ENCODE measurements at places on chromosomes 3 and 15.

DNA sequence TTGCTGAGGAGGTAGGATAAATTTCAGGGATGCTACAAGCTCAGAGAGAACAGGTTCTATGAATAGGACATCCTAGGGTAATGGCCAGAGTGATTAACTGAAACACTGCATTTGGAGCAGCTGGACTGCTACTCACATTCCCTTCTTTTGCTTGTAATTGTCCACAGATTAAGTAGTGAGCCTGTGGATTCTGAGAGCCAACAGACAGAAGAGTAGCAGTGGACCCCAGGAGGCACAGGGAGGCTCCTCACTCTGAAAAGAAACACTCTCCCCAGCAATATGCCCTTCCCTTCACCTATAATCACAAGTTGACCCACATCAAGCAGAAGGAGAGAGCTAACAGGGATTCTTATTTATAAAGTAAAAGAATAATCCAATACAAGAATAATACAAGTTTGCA, 10.6 kb upstream of the RFX7 start:
- DNase-seq: no peak

DNA sequence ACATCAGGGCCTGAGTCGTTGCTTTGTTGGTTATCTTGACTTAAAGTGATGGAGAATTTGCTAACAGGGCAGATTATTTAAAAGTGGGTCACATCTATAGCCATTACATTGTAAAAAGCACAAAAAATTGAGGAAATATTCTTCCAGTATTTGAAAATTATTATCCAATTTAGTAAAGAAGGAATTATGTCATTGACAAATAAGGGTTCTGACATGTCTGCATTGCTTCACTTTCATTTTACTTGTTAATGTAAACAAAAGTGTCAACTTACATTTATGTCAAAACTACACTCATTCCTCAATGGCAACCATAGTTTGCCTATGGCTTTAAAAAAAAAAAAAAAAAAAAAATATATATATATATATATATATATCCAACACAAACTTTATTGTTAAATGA, 3.4 kb upstream of the PARP14 start:
- no peak for DNase-seq

GRCh38 chr3:52789746-52790040, 4.9 kb upstream of the ITIH3 start:
- no peak for DNase-seq

GRCh38 chr3:196472286-196472685, 31.3 kb downstream of the RNF168 start:
- no peak for DNase-seq

GRCh38 chr3:69085168-69085832, 563 bp downstream of the ARL6IP5 start:
- no peak for DNase-seq

- no peak for DNase-seq
Measured at GRCh38 chr3:184368586-184369183, 7.2 kb downstream of the POLR2H start.

DNA sequence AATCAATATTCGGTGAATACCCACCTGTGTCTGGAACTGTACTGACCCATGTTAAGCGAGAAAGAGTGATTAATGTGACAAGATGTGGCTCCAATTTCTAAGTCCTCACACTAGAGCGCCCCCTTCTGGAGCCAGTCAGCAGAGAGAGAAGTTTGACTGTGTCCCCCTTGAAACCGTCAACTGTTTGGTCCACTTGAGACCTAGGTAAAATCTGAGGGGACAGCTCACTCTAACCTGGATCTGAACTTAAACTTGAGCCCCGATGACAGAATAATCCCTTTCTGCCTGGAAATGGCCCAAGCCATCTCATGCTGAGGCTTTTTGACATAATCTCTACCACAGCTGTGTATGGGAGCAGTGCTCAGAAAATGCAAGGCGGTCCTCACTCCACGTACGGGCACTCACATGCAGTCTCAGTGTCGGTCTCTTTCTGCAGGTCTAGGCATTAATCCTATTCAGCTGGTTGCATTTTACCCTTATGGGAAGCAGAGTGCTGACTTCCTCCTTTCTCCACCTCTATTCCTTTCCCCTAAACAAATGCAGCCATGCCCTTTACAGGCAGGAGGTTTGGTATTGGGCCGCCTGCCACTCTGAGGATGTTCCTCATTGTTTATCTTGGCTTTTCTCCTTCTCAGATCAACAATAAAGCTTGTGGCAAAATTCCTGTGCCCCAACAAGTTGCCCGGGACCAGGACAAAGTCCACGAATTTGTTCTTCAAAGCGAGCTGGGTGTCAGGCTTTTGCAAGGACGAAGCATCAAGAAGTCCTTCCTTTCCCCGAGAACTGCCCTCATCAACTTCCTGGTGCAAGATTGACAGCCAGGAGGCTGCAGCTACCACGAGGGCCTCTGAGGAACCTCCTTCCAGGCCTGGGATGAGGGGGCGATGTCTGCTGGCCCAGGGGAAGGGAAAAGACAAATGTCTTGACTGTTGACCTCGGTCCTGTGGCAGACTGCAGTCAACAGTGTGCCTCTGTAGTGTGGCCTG, 47.5 kb upstream of the LIMD1 start:
- no peak for DNase-seq

- no peak for DNase-seq
Measured at GRCh38 chr3:194141415-194142155, 5.6 kb downstream of the HES1 start.

DNA sequence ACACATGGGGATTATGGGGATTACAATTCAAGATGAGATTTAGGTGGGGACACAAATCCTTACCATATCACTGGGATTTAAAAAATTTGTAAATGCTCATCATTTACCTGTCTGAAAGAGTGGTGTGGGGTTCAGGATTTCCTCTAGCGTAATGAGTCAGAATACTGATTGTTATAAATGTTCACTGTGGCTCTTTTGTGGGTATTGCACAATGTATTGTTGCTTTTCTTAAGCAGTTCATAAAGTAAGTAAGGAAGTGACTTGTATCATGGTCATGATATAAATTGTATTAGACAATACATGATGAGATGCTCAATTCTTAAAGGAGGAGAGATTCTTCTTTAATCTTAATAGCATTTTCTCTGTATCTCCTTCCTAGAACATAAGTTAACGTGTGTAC, 262.1 kb downstream of the CNTN4 start:
- DNase-seq: no peak

- no peak for DNase-seq
Measured at GRCh38 chr15:80776420-80777045, 2.6 kb upstream of the CEMIP start.

GRCh38 chr15:48175126-48175525, 3.0 kb downstream of the MYEF2 start:
- no peak for DNase-seq

- DNase-seq: no peak
Measured at GRCh38 chr3:129123314-129124060, 1.9 kb upstream of the RAB43 start.

DNA sequence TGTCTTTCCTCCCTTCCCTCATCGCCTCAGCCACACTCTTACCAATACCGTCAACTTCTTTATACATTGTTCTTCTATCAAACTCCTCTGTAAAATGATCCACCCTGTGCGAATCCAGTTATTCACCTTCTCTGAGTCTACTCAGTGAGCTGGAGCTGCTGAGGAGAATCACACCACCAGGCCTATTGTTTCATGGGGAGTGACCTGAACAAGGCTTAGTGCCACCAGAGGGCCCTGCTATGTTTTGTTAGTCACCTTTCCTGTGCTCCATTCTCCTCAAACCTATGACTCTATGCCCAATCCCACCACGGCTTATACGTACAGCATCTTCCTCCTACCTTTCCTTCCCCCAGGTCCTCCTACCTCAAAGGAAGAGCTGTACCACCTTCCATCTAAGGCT, 50.4 kb upstream of the MED12L start:
- DNase-seq: no peak

GRCh38 chr3:3707858-3708768, 91.1 kb upstream of the LRRN1 start:
- no peak for DNase-seq

DNA sequence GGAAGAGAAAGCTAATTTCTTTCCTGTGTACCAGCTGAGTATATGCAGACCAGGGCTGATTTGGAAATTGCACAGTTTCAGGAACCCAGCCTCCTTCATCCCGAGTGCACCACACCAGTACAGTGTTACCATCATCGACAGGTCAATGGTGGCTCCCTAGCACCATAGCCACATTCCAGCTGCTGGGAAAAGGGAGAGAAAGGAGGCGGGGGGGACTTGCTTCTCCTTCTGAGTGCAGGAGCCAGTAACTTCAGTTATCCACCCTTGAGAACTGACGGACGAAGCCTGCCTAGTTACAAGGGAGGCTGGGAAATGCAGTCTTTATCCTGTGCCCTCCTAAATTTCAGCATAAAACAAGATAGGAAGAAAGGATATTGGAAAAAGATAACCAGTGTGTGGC, 129.7 kb upstream of the PRICKLE2 start:
- DNase-seq: no peak

DNA sequence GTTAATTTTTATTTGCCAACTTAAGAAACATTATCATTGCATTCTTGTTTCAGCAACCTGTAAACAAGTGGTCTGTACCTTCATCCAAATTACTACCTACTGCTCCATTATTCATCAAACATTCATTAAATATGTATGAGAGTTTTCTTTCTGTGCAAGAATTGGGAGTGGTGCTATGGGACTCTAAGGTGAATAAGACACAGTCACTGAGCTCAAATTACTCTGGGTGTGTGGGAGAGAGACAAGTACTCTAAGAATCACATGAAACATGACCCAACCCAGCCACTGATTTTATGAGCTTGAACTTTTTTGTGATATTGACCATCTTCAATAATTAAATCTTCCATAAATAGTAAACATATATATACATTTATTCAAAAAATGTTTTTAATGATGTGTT, 227.2 kb upstream of the TP63 start:
- DNase-seq: no peak

GRCh38 chr15:81625896-81626295, 251.9 kb upstream of the TMC3 start:
- DNase-seq: no peak

GRCh38 chr15:80885016-80885579, 104.5 kb downstream of the MESD start:
- no peak for DNase-seq

DNA sequence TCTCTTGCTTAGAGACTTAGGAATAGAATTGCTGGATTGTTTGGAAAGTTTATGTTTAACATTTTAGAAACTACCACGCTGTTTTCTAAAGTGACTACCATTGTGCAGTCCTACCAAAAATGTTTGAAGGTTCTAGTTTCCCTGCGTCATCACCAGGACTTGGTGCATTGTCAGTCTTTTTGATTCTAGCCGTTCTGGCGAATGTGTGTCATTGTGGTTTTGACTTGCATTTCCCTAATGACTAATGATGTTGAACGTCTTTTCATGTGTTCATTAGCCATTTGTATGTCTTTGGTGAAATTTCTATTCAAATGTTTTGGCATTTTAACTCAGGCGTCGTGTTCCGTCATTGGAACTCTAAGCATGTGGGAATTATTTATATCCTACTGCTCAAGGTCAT, 58.0 kb downstream of the CHD2 start:
- DNase-seq: no peak

GRCh38 chr3:23865595-23866396, 51.0 kb downstream of the NKIRAS1 start:
- no peak for DNase-seq

- DNase-seq: no peak
Measured at GRCh38 chr3:120304616-120305015, 19.6 kb upstream of the GPR156 start.

- DNase-seq: no peak
Measured at GRCh38 chr3:159882367-159882766, 106.3 kb upstream of the IL12A start.

DNA sequence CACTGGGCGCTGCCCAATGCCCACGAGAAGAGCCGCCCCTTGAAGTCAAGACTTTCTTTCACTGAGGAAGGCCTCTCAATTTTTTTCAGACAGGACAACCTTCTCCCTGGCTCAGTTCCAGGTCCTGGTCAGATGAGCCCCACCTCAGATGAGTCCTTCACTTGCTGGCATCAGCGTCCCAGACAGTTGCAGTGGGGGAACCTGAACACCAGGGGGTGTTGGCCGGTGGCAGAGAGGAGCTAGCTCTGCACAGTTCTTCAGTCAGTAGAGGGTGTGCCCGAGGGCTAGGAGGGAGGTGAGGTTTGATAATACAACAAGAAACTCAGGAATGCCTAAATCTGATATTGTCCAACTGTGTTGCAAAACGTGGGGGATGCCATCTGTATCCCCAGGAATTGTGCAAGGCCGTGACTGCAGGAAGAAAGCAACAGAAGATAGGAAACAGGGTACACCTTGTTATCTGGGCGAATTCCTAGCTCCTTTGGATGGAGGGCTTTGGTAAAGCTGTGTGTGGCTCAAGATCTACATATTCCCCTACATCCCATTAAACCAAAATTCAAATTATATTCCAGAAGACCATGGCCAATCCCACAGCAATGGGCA, 34.3 kb downstream of the CCR3 start:
- DNase-seq: no peak

GRCh38 chr3:126895178-126896066, 87.5 kb upstream of the PLXNA1 start:
- no peak for DNase-seq

DNA sequence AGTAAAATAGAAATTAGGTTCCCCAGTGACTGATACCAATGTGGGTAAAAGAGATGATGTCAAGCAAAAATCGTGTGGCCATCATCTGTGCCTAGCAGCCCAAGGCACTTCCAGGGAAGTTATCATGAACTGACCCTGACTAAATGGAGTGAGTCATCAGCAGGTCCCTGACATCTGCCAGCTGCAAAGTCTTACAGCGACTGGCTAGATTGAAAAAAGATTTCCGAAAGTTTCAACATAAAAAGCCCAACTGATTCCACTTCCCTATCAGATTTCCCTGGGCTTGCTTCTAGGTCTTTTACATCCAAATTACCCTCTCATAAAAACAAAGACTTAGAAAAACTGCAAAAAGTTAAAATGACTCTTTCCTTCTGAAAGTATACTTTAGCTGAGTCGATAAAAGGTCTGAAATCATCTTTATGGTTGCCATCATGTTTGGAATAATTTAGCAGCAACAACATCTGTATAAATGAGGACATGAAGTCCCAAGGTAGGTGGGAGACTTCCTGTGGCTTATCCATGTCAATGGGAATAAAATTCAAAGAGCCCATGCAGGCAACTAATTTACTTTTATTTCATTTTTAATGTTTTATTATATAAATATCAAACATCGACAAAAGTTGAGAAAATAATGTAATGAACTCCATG, 342.8 kb downstream of the ERC2 start:
- peak; percentile 28 for DNase-seq

- no peak for DNase-seq
Measured at GRCh38 chr15:81548365-81549130, 174.5 kb upstream of the TMC3 start.

GRCh38 chr3:53174346-53175250, 13.6 kb downstream of the PRKCD start:
- no peak for DNase-seq
